Stimulated activated CD4-positive, alpha-beta T cell treated with anti-CD3 and anti-CD28 coated beads, Interleukin-15, amount 100 ng/mL, for 24 hours (primary cell): ENCODE measurements at places on chromosomes 1 and 21.

DNA sequence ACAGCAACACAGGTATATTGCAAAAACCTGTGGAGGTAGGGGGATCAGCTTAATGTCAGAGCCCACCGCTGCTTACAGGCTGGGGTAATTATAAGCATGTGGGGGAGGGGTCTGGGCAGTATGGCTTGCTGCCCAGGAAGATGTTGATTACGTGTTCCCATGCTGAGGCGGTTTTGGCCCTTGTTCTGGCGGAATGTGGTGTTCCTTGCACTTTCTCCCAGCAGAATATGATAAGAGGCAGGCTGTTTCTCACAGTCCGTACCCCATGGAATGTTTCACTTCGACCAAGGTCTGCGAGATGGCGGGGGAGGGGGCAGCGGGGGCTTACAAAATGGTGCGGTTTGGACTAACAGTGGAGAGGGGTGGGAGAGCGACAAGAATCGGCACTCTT is 9.8 kb upstream of the HPCAL4 start:
- no peak for DNase-seq

- DNase-seq = no peak
Measured at GRCh38 chr1:1205769-1206375, 520 bp downstream of the TNFRSF18 start.

- DNase-seq = no peak
Measured at GRCh38 chr1:35288761-35289160, 20.3 kb downstream of the ZMYM4 start.

DNA sequence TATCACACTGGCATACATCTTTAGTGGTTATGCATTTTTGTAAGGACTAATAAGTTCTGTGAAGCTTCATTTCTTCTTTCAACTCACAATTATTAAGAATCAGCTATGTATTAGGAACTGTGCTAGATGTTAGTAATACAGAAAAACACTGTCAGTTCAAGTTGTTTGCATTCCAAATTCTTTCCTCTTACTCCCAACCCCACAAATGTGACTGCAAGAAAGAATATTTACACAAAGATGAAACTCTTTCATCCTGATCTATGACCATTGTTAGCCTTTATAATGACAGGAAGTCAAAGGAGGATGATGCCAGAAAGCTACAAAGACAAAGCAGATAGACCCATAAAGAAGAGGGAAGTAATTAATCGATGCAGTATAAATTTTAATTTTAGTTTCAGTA is 21.0 kb upstream of the GADD45A start:
- no peak for DNase-seq

DNA sequence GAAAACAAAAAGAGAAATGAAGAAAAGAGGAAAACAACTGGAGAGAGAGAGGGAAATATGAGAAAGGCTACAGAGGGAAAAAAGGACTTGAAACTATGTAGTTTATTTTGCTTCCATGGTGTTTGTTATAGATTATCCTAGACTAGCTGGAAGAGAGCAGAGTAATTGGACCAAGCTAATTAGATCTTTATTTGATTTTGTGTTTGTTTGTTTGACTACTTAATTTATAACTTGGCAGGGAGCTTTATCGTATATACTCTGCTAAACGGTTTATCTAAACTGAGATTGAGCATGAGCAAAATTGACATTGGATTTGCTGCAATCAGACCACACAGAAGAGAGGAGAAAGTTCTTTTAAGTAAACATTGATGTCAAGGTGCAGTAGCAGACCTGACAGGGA is 443.8 kb upstream of the USP24 start:
- no peak for DNase-seq
